ENCODE measurements at places on chromosomes 5 and 9.

GRCh38 chr9:77021922-77022782 lies 2.7 kb downstream of the FOXB2 start:
- DNase-seq: no peak

GRCh38 chr9:102867488-102867887 lies 127.6 kb upstream of the CYLC2 start:
- DNase-seq: no peak

- DNase-seq: no peak
Measured at GRCh38 chr5:142425286-142426065, 100.7 kb upstream of the SPRY4 start.

GRCh38 chr5:113678924-113679575 lies 165.6 kb downstream of the YTHDC2 start:
- no peak for DNase-seq

GRCh38 chr9:123419091-123419490 lies 63.1 kb downstream of the CRB2 start:
- DNase-seq: no peak

- no peak for DNase-seq
Measured at GRCh38 chr5:16943846-16944678, 8.0 kb upstream of the MYO10 start.

GRCh38 chr5:116947691-116948528 lies 373.3 kb upstream of the SEMA6A start:
- peak; percentile 79 for DNase-seq
